ENCODE measurements at places on chromosomes 12 and 14. TPM values are rescaled to one million over a fixed set of nuclear protein-coding genes. Genes with fewer than 3 reads are reported as not detected.
A peak's percentile ranks its signal among the peaks of the same experiment; 100 is the strongest.

DNA sequence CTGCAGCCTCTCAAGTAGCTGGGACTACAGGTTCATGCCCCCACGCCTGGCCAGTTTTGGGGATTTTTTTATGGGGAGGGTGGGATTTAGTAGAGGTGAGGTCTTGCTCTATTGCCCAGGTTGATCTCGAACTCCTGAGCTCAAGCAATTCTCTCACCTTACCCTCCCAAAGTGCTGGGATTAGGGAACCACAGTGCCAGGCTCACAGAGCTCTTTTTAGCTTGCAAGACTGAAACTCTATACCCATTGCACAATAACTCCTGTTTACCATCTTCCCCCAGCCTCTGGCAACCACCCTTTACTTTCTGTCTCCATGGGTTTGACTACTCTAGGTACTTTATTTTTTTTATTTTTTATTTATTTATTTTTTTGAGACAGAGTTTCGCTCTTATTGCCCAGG lies 25.7 kb upstream of the CDK17 start:
- H3K27me3 ChIP-seq, result peaks cover 4% of the 10 kb centered on the region
- H3K4me3 ChIP-seq, result peak overlapping the region; percentile 57
- peaks cover 73% of the 10 kb centered on the region for H3K4me1 ChIP-seq

GRCh38 chr12:47744005-47744651 lies 14.6 kb downstream of the RAPGEF3 start:
- no peaks in the 10 kb centered on the region for H3K36me3 ChIP-seq
- peaks cover 7% of the 10 kb centered on the region for H3K4me1 ChIP-seq
- H3K27ac ChIP-seq, result no peak overlapping the region
- H3K27me3 ChIP-seq, result peaks cover 8% of the 10 kb centered on the region
- no peak overlapping the region for H3K4me3 ChIP-seq

- no peaks in the 10 kb centered on the region for H3K27me3 ChIP-seq
- peak; percentile 90 for DNase-seq
- H3K27ac ChIP-seq, result peak overlapping the region; percentile 80
- H3K4me1 ChIP-seq, result peaks cover 48% of the 10 kb centered on the region
- H3K4me3 ChIP-seq, result peak overlapping the region; percentile 41
Observed at GRCh38 chr12:3122841-3123678, 45.9 kb downstream of the TSPAN9 start.

GRCh38 chr12:53235742-53236442 lies 3.9 kb upstream of the RARG start:
- no peak for DNase-seq
- H3K27ac ChIP-seq, result no peak overlapping the region
- H3K36me3 ChIP-seq, result no peaks in the 10 kb centered on the region
- H3K27me3 ChIP-seq, result peaks cover 12% of the 10 kb centered on the region
- peaks cover 25% of the 10 kb centered on the region for H3K4me1 ChIP-seq

- H3K27me3 ChIP-seq, result no peaks in the 10 kb centered on the region
- no peaks in the 10 kb centered on the region for H3K4me1 ChIP-seq
- H3K4me3 ChIP-seq, result no peak overlapping the region
- H3K27ac ChIP-seq, result no peak overlapping the region
Observed at GRCh38 chr12:78586790-78587189, 277.8 kb upstream of the SYT1 start.

GRCh38 chr14:103867020-103867419 lies 19.6 kb upstream of the PPP1R13B start:
- no peaks in the 10 kb centered on the region for H3K4me1 ChIP-seq
- no peak overlapping the region for H3K4me3 ChIP-seq
- DNase-seq, result no peak
- H3K36me3 ChIP-seq, result no peaks in the 10 kb centered on the region
- no peak overlapping the region for H3K27ac ChIP-seq

DNA sequence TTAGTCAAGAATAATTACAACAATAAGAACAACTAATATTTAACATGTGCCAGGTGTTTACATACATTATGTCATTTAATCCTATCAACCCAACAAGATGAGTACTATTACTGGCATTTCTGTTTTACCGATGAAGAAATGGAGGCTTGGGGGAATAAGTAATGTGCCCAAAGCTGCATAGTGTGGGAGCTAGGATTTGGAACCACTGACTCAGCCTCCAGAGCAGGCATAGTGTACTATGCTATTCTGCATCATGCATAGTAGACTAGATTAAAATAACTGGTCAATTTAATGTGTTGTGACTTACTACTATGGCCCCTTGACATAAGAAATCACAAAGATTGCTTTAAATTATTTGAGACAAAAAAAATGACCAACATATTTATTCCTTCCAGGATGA lies 9.5 kb downstream of the GPR19 start:
- H3K27ac ChIP-seq, result no peak overlapping the region
- H3K27me3 ChIP-seq, result peaks cover 8% of the 10 kb centered on the region
- no peak overlapping the region for H3K4me3 ChIP-seq
- no peaks in the 10 kb centered on the region for H3K36me3 ChIP-seq
- DNase-seq, result no peak

DNA sequence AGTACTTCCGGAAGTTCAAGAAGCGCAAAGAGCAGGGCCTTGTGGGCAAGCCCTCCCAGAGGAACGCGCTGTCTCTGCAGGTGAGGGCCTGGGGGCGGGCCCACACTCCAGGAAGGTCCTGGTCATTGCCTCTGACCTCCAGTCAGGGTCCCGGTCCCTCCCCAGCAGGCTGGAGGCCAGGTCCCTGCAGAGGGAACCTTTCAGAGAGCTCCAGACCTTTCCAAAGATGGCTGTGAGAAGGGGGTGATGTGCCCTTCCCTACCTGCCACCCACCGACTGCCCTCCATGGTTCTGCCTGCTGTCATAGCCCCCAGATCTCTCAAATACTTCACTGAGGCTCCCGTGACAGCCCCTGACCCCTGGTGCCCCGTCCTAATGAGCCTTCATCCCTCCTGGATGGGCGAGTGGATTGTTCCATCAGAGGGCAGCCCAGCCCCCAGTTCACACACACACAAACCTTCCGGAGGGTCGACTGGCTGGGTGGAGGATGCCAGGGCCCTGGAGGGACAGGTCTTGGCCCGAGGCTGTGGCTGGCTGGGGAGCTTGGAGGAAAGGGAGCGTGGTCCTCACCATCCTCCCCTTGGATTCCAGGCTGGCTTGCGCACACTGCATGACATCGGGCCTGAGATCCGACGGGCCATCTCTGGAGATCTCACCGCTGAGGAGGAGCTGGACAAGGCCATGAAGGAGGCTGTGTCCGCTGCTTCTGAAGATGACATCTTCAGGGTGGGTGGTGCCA lies 117.5 kb upstream of the FKBP4 start:
- H3K27ac ChIP-seq, result no peak overlapping the region
- DNase-seq, result no peak

DNA sequence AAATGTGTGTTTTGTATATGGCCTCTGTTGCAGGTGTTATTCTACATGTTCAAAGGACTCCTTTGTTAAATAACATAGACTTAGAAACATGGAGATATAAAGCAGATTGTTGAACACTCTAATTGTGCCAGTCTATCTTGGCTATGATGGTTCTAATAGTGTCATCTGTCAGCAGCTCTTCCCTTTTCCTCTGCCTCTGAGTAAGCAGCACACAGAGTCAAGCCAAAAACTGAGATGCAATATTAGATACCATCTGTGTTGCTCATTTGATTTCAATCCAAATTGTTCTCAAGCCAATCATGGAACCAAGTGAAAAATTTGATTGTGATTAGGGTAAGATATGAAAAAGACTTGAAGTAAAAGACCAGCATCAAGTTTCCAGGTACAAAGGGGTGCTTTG lies 871.1 kb upstream of the MGAT4C start:
- H3K27ac ChIP-seq, result no peak overlapping the region
- no peaks in the 10 kb centered on the region for H3K4me1 ChIP-seq
- no peak for DNase-seq
- no peaks in the 10 kb centered on the region for H3K36me3 ChIP-seq
- H3K4me3 ChIP-seq, result no peak overlapping the region

The TSPAN19 gene
- total RNA-seq, result not detected

The AQP6 gene
- total RNA-seq, result not detected

The CNTN1 gene
- not detected for total RNA-seq

The CCDC198 gene
- not detected for total RNA-seq

The OR4E1 gene
- total RNA-seq, result not detected

The USP44 gene
- total RNA-seq, result not detected
